ENCODE measurements at places on chromosomes 5 and 9.

DNA sequence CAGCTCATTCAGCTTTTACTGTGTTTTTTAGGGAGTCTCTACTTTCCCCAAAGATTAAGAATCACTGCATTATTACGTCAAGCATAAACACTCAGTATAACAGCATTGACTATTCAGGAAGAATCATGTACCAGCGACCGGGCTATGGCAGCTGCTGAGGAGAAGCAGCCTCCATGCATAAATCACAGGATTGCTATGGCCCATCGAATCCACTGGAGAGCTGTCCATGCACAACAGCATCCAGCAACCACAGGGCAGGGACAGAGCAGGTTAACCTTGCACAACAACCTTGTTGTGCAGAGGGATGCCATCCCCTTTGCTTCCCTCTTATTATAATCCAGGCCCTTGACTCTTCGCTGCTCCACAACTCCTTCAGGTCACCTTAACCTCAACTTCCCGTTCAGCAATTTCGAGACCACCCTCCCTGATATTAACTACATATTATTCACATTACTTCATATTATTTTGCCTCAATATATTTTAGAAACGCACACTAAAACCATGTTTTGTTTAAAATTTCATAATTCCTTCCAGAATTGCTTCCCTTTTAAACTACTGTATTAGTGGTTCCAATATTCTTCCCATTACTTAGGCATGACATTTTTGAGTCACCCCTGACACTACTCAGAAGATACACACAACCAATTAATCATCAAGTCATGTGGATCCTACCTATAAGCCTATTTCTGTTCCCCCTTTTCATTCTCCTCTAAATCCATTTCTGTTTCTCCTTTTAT lies 991 bp downstream of the IARS1 start:
- no peak for DNase-seq

DNA sequence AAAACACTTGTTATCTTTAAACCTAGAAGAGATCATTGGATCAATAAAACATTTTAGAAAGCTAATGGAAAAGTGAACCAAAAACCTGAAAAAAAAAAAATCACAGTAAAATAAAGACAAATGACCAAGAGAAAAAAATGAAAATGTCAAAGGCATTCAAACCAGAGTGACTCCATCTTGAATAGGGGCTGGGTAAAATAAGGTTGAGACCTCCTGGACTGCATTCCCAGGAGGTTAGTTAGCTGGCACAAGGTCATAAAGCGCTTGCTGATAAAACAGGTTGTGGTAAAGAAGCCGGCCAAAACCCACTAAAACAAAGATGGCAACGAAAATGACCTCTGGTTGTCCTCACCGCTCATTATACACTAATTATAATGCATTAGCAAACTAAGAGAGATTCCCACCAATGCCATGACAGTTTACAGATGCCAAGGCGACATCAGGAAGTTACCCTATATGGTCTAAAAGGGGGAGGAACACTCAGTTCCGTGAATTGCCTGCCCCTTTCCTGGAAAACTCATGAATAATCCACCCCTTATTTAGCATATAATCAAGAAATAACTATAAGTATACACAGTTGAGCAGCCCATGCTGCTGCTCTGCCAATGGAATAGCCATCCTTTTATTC lies 116.7 kb upstream of the NEK6 start:
- no peak for DNase-seq

DNA sequence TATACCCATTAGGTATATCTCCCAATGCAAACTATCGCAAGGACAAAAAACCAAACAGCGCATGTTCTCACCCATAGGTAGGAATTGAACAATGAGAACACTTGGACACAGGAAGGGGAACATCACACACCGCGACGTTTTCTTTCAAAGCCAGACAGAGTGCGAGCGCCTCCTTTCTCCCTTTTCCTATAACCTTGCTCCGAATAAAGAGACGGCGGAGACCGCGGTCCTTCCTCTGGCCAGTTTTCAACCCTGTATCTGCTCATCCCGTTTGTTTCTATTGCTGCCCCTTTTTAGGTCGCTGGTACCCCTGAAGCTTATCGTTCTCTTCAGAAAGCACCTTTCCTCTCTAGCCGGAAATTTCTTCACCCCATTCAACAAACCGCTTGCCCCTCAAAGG lies 1.3 kb downstream of the LVRN start:
- DNase-seq = no peak

GRCh38 chr5:6402939-6403338 lies 24.6 kb upstream of the MED10 start:
- no peak for DNase-seq

DNA sequence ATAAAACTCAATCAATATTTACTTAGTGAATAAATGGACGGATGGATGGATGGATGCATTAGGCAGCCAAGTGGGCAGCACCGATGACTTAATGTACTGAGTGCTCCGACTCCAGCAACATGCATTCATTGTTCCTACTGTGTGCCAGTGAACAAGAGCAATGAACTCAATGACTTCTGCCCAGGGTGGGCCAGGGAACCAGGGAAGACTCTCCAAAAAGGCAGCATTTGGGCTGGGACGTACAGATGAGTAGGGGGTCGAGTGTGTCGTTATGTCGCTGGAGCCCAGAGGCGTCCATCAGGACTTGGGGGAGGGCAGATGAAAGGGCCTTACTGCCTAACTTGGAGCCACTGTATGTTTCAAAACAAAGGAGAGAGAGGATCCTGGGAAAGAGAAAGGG lies 126.4 kb downstream of the KCNIP1 start:
- DNase-seq = no peak

DNA sequence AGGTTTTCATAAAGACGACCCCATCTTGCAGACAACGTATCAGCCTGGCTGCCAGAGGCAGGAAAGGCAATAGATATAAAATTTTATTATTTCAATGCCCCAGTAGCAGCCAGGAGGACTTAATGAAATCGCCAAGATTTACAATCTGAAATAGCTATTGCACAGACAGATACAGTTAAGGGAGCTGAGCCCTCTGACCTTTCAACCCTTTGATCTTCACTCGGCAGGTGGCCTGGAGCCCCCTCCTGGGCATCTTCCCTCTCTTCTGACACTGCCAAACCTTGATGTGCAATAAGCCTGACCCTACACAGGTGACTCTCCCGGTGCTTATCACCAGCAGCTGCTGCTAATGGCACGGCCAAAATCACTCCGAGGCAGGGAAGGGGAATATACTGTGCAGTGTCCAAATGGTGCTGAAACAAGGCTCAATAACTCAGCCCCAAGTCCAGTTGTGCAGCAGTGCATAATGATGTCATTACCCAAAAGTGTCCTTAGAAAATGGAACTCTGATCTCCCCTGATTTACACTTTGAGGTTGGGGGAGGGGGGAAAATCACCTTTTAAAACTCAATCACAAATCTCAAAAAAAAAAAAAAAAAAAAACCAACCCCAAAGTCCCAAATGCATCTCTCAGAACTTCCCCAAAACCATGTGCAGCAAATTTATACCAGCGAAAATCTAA lies 242.0 kb downstream of the CRB2 start:
- DNase-seq = no peak

DNA sequence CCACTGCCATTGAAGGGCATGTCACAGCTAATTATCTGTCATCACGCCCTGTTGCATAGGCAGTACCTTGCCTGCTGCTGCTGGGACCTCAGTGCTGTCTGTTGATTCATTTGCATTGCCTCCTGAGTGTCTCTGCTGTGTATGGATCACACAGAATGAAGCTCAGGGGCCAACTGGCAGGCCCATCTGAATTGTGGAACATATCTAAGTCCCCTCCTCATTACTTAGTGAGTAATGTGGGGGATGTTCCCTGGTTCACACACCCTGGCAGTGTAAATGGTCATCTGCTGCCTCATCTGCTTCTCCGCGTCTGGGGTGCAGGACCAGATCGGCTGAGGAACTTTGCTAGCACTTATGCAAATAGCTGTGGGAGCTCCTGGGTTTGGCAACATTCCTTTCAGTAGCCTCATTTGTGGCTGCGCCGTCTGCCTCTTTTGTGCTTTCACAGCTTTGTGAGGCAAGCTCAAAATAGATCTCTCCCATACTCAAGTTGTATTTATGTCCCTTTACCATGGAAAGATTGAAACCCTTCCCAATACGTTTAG lies 25.4 kb downstream of the TYRP1 start:
- DNase-seq = no peak

DNA sequence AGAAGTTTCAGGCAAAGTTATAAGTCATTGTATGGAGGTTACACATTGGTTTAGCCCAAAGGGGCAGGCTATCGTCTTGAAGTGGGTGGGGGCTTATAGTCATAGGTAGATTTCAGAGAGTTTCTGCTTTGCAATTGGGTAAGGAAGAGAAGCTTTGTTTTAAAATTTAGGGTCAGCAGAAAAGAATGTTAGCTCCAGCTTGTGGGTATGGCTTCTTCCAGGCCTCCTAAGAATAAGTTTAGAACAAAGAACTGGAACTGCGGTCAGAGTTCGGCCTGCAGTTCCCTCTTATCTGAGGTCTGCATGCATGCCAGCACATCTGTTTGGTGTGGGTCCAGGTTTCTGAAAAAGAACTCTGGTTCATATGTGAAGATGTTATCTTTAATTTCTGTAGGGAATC lies 96.1 kb downstream of the CYFIP2 start:
- no peak for DNase-seq

GRCh38 chr9:12680341-12680740 lies 12.8 kb upstream of the TYRP1 start:
- no peak for DNase-seq

GRCh38 chr9:100474082-100474923 lies 1.4 kb downstream of the TMEFF1 start:
- DNase-seq = no peak

- no peak for DNase-seq
Measured at GRCh38 chr9:76135902-76136301, 245.4 kb downstream of the PCSK5 start.

GRCh38 chr9:99822109-99822805 lies 572 bp downstream of the NR4A3 start:
- peak; percentile 30 for DNase-seq

GRCh38 chr9:3977614-3978112 lies 322.2 kb downstream of the GLIS3 start:
- no peak for DNase-seq

- DNase-seq = no peak
Measured at GRCh38 chr5:69477170-69477569, 15.4 kb upstream of the OCLN start.

DNA sequence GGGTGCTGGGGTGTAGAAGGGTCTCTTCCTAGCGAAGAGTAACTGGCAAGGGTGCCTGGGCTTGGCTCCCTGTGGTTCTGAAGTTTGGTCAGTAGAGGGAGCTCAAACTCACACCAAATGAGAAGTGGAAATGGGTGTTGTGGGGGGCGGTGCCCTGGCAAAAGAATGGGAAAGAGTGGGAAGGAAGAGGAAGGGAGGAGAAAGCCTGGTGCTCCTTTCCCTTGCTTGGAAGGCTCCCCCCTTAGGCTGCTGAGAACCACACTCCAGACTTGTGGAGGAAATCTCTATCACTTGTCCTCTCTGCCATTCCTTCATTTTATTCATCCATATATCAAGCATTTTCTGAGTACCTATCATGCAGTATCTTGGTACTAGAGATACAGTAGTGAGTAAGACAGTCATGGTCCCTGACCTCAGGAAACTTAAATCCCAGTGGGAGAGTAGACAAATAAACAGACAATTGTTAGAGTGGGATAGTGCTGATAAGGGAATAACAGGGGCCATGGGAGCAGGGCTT lies 13.0 kb downstream of the SLC4A9 start:
- peak; percentile 14 for DNase-seq

- no peak for DNase-seq
Measured at GRCh38 chr5:14531668-14532067, 49.9 kb upstream of the OTULINL start.

GRCh38 chr9:127366594-127366993 lies 30.4 kb upstream of the SLC2A8 start:
- no peak for DNase-seq

- no peak for DNase-seq
Measured at GRCh38 chr9:13224366-13224765, 55.1 kb downstream of the MPDZ start.

DNA sequence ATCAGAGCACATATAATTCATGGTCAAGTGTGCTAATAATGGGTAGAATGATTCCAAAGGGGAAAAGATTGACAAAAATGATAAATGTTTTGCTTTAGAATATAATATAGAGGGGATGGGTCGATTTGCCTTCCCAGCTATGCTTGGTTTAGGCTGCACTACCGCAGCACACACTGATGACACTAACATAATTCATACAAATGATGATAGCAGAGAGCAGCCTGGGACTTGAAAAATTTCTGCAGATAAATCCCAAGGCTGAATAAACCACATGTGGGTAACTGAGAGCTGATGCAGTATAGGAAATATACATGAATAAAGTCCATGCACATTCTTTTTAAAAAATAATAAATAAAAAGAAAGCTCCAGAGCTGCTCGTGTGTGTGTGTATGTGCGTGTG lies 54.5 kb downstream of the EFNA5 start:
- DNase-seq = no peak

DNA sequence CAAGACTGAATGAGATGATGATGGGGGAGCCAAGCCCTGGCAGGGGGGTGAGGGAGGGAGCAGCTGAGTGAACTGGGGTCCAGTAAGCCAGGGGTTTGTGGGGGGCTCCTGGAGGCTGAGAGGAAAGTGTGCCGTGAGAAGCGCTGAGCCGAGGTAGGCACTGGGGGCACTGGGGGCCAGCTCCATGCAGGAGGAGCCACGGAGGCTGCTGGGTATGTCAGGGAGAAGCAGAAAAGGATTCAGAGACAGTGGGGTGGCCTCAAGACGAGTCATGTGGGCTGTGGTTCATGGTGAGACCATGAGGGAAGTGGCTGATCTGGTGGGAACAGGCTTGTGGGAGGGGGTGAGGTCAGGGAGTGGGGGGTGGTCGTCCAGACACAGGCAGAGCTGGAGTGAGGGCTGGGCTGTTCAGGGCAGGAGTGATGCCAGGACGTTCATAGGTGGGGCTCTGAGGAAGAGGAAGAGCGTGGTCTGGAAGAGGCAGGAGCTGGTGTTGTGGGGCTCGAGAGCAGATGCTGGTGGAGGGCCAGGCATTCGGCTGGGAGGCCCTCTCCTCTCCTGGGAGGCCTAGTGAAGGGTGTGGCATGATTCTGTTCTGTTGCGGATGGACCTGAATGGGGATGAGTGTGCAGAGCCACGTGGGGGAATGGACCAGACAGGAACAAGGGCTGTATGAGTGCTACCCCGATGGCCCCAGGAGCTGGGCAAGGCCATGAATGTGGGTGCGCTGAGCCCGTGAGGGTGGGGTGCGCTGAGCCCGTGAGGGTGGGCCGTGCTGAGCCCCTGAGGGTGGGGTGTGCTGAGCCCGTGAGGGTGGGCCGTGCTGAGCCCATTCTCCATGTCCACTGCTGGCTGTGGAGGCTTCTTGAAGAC lies 92.7 kb upstream of the CACNA1B start:
- DNase-seq = no peak

- no peak for DNase-seq
Measured at GRCh38 chr5:9265441-9266287, 280.2 kb downstream of the SEMA5A start.

GRCh38 chr9:115717711-115718173 lies 435.8 kb upstream of the PAPPA start:
- DNase-seq = no peak

DNA sequence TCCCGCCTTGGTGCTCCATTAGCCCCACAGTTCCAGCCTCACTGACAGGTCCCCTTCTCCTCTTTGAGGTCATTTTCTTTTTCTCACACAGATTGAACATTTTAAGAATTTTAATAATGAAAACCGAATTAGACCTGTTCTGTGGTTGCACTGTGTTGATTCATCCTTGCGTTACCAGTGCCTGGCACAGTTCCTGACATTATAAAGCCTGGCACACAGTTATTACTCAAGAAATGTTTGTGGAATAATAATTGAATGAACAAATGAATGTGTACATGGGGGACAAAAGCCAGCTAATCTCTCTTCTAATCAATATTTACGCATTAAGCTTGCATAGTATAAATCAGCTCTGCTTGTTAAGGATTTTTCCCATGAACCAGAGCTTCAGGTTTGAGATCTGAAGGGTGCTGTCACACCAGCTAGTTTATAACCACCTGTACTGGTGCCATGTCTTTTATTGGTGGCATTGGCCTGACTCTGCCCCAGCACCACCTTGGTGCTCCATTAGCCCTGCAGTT lies 80.0 kb downstream of the SV2C start:
- DNase-seq = no peak
